Fibroblast of skin of left biceps (primary cell): ENCODE measurements at places on chromosomes 4 and X.
A peak's percentile ranks its signal among the peaks of the same experiment; 100 is the strongest.

- no peak for DNase-seq
Observed at GRCh38 chr4:140298001-140298400, 75.4 kb upstream of the SCOC start.

DNA sequence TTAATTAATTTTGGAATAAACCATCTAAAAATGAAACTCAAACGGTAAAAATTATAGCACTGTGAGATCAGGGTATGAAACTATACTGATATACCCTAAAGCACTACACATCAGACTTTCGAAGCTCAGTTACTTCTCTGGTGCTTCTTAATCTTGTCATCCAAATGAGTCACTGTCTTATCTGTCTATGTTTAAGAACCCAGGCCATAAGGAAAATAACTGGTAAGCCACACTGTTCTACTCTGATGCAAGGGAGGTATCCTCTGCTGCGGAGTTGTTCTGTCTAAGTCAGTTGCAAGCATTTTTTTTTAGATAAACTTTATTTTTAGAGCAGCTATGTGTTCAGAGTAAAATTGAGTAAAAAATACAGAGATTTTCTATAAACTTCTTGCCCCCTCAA is 830.8 kb upstream of the POU3F4 start:
- DNase-seq = no peak

- DNase-seq = no peak
Observed at GRCh38 chrX:28058901-28059300, 77.7 kb upstream of the DCAF8L1 start.

- no peak for DNase-seq
Observed at GRCh38 chr4:2995546-2996265, 32.3 kb downstream of the GRK4 start.

DNA sequence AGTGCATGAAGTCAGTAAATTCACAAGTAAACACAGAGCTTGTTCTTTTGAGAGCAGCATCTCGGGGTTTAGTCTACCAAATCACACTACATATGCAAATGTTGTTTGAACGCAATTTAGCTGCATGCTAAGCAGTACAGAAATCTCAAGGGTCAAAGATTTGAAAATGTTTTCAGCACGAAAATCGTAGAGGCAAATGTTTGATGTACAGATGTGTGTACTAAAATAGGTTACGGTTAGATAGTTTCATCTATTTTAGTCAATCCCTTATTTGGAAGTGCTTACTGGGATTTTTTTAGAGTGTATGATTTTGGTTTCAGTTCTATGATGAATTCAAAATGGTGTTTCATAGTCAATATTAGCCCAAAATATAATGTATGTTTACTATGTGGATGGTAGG is 1928.2 kb upstream of the TENM3 start:
- DNase-seq = no peak

DNA sequence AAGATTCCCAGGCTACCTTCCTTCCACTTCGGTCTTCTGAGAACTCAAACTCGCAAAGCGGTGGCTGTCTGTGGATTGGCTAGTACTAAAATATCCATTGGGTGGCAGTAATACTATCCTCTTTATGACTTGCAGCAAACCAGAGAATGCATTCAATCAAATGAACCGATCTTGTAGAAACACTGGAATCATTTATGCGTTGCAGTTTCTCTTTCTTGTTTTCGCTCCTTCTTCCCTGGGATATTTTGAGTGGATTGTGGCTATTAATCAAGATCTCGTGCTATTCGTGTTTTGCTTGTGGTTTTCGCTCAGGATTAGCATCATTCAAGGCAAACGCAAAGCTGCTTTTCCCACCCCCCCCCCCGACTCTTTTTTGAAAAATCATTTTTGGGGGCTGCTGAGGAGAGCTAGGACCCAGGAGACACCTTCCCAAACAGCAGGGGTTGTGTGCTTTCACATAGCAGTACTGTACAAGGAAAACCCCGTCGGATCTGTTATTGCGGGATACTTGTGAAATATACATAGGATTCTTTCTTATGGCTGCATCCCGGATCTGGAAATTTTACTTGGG is at the start of gene IL1RAPL1:
IL1RAPL1 (plus strand) TSS at position 466 of the 571 bp plus-strand sequence.
- DNase-seq = peak; percentile 36
